ENCODE measurements at places on chromosomes 4 and X.
A peak's percentile ranks its signal among the peaks of the same experiment; 100 is the strongest.

- no peak for DNase-seq
Observed at GRCh38 chr4:139142087-139142486, 34.9 kb downstream of the ELF2 start.

GRCh38 chr4:162163892-162164759, at the start of gene FSTL5:
Gene FSTL5 (minus strand): TSS chr4:162164000. CDS start chr4:162111396, 52,604 bp downstream.
- DNase-seq: peak; percentile 53

- no peak for DNase-seq
Observed at GRCh38 chr4:12446657-12447185, 1018.0 kb upstream of the HS3ST1 start.

- DNase-seq: no peak
Observed at GRCh38 chrX:129771266-129771995, 8.3 kb upstream of the SASH3 start.

DNA sequence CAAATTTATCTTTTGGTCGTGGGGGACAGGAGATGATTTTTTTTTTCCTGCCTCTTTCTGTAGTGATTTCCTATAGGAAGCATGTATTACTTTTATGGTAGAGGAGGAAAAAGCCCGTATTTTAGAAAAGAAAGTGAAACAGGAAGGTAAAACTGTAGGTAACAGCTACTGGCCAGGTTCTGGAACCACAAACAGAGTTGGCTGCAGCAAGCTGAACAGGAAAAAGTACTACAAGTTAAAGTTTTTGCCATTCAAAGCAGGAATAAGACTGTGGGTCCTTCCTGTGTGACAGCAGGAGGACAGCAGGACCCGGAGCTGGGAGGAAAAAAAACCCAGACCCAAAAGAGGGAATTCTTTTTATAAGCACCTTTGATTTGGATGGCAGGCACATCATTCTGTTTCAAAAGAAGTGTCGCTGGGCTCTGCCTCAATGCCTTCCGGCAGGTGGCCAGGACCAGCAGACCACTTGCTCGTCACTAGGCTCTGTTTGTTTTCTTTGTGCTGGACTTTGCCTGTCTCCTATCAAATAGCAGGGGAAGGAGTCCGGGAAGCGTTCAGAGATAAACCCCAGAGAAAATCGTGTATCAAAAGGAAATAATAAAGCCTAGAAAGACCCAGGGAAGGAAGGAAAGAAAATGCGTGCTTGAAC, 277.9 kb downstream of the ADGRA3 start:
- DNase-seq: no peak

All from hypothalamus (tissue), 51 donors.